Hepatocyte (in vitro differentiated cells): ENCODE measurements at places on chromosomes 5 and 9. TPM values are rescaled to one million over a fixed set of nuclear protein-coding genes. Genes with fewer than 3 reads are reported as not detected.
A peak's percentile ranks its signal among the peaks of the same experiment; 100 is the strongest.

Gene HRH2
- 1.9 and 2.5 TPM in 2 replicates for total RNA-seq

- no peak within 1 kb of the TSS for H3K4me3 ChIP-seq
- H3K27me3 ChIP-seq, result no peaks in the 10 kb centered on the region
- peak within 1 kb of the TSS; percentile 56 for H3K27ac ChIP-seq
- H3K4me1 ChIP-seq, result peaks cover 13% of the 10 kb centered on the region
These were observed at the start of gene TMEM252 for GRCh38 chr9:68540712-68541535. Gene TMEM252 (minus strand): TSS chr9:68540883. CDS start chr9:68540814, 69 bp downstream.

DNA sequence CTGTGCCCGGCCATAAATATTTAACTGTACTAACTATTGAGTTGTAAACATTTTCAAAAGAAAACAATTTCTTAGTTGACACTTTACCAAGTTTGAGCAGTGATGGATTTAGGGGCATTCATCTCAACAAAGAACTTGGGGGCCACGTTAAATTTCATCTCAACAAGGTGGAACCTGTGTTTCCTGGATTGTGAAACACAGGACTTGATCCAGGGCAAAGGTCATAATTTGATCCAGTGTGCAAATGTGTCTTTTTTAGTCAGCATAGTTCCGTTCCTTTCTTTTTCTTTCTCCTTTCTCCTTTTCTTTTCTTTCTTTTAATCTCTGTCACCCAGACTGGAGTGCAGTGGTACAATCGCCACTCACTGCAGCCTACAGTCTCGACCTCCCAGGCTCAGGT, 3.1 kb downstream of the GFRA3 start:
- no peaks in the 10 kb centered on the region for H3K27me3 ChIP-seq
- no peak overlapping the region for H3K4me3 ChIP-seq
- H3K36me3 ChIP-seq, result no peaks in the 10 kb centered on the region
- no peak overlapping the region for H3K27ac ChIP-seq
- H3K4me1 ChIP-seq, result peaks cover 9% of the 10 kb centered on the region

DNA sequence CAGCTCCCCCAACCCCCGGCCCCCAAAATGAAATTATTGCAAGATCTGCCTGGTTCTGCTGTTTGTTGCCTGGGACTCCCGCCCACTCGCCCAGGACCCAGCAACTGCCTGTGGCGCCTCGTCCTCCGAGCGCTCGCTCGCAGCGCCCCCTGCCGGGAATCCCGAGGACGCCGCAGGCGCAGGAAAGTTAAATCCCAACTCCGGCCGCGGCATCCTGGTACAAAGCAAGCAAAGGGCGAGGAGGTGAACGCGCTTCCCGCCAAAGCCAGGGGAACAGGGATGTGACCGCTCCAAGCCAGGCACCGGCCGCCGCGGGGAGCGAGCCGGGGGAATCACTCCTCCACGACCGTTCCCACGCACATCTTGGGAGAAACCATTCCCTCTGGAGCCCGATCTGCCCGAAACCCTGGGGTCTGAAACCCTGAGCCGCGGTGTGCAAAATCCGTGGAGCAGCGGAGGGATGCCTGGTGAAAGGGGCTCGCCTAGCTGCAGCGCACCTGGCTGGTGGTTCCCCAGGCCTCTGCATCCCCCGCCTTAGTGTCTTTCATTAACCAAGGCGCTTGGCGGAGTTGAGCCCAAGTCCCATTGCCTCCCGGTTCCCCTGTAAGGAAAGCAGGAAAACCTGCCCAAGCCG, 1.3 kb downstream of the SEMA5A start:
- H3K27me3 ChIP-seq, result peaks cover 5% of the 10 kb centered on the region
- peak overlapping the region; percentile 67 for H3K27ac ChIP-seq
- H3K4me1 ChIP-seq, result peaks cover 10% of the 10 kb centered on the region

Gene SHOC1
- total RNA-seq, result 0.04 and 0.37 TPM in 2 replicates

Gene GABRP
- 91.4 and 94.1 TPM in 2 replicates for total RNA-seq

- H3K4me3 ChIP-seq, result no peak overlapping the region
- H3K4me1 ChIP-seq, result peaks cover 23% of the 10 kb centered on the region
- no peaks in the 10 kb centered on the region for H3K27me3 ChIP-seq
- H3K27ac ChIP-seq, result peak overlapping the region; percentile 85
- DNase-seq, result peak; percentile 90
These were observed 32.9 kb upstream of the STXBP1 start for GRCh38 chr9:127578952-127579853.

DNA sequence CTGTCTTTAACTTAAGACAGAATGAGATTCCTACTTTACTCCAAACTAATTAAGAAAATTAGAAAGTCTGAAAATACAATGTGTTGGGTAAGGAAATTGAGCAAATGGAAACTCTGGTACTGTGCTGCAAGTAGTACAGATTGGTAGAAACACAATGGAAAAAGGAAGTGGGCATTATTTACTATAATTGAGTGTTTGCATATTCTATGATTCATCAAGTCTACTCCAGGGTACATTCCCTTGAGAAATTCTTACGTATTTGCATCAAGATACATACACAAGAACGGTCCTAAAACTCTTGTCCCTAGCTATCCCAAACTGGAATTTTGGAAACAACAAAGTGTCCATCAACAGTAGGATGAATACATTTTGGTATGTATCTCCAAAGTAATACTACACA, 123.5 kb upstream of the TARS1 start:
- no peak for DNase-seq
- no peaks in the 10 kb centered on the region for H3K27me3 ChIP-seq
- no peaks in the 10 kb centered on the region for H3K36me3 ChIP-seq

Gene SPATA24
- total RNA-seq, result 2.6 and 6.3 TPM in 2 replicates

Gene PCDHB10
- total RNA-seq, result 2.4 and 3.1 TPM in 2 replicates

DNA sequence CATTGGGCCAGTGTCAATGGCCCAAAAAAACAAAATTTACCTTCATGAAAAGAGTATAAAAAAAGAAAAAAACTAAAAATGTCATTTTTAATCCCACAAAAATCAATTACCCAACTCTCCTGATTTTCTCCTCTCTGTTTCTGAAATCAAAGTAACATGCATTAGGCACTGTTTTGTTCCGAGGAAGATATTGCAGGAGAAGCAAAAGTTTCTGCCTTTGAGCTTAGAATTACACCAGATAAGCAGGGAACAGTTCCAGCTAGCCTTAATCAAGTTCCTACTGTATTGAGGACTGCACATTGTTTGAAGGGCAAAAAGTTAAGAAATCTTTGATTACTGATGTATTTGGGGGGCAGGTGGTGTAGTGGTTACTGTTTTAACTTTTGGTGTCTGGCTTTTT, 1.1 kb upstream of the PRKAA1 start:
- H3K4me3 ChIP-seq, result peak overlapping the region; percentile 73
- no peak for DNase-seq
- no peaks in the 10 kb centered on the region for H3K36me3 ChIP-seq
- H3K4me1 ChIP-seq, result peaks cover 26% of the 10 kb centered on the region
- no peaks in the 10 kb centered on the region for H3K27me3 ChIP-seq

GRCh38 chr9:116639251-116639741, 47.8 kb upstream of the TRIM32 start:
- H3K27me3 ChIP-seq, result no peaks in the 10 kb centered on the region
- no peak overlapping the region for H3K27ac ChIP-seq
- H3K4me1 ChIP-seq, result no peaks in the 10 kb centered on the region
- DNase-seq, result no peak

Gene PHF24
- total RNA-seq, result 0.08 and 0.67 TPM in 2 replicates

Gene PCDHA12
- total RNA-seq, result 18.7 TPM in 2 replicates

- H3K4me1 ChIP-seq, result peaks cover 6% of the 10 kb centered on the region
- H3K27ac ChIP-seq, result no peak overlapping the region
- DNase-seq, result no peak
These were observed 417 bp downstream of the GABBR2 start for GRCh38 chr9:98708103-98708932.

Gene LCN9
- total RNA-seq, result 2.2 and 2.6 TPM in 2 replicates

Gene OR1J1
- total RNA-seq, result not detected in 2 replicates

GRCh38 chr5:173826086-173826427, 62.1 kb upstream of the CPEB4 start:
- H3K4me3 ChIP-seq, result no peak overlapping the region
- peaks cover 30% of the 10 kb centered on the region for H3K4me1 ChIP-seq
- peak overlapping the region; percentile 82 for H3K27ac ChIP-seq
- no peak for DNase-seq

Gene IER5L
- 34.5 and 38.0 TPM in 2 replicates for total RNA-seq

DNA sequence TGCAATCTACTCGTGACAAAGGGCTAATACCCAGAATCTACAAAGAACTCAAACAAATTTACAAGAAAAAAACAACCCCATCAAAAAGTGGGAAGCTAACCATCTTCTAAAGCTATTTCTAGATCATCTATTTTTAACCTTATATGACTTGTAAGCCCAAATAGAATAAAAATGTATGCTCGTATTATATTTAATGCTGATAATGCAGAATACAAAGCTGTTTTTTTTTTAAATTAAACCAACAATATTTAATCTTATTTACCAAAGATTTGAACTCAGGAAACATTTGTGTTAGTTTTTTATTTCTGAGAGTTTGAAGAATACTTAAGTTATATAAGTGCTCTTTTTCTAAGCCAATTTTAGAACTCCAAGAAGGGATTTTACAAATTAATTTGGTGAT, 652.1 kb downstream of the LRRC70 start:
- no peaks in the 10 kb centered on the region for H3K27me3 ChIP-seq
- H3K27ac ChIP-seq, result no peak overlapping the region
- no peaks in the 10 kb centered on the region for H3K36me3 ChIP-seq
- no peak overlapping the region for H3K4me3 ChIP-seq
- no peaks in the 10 kb centered on the region for H3K4me1 ChIP-seq

GRCh38 chr9:105850852-105851500, 156.6 kb downstream of the TMEM38B start:
- no peak for DNase-seq
- H3K27ac ChIP-seq, result no peak overlapping the region
- H3K4me1 ChIP-seq, result no peaks in the 10 kb centered on the region
- H3K4me3 ChIP-seq, result no peak overlapping the region
- no peaks in the 10 kb centered on the region for H3K36me3 ChIP-seq

DNA sequence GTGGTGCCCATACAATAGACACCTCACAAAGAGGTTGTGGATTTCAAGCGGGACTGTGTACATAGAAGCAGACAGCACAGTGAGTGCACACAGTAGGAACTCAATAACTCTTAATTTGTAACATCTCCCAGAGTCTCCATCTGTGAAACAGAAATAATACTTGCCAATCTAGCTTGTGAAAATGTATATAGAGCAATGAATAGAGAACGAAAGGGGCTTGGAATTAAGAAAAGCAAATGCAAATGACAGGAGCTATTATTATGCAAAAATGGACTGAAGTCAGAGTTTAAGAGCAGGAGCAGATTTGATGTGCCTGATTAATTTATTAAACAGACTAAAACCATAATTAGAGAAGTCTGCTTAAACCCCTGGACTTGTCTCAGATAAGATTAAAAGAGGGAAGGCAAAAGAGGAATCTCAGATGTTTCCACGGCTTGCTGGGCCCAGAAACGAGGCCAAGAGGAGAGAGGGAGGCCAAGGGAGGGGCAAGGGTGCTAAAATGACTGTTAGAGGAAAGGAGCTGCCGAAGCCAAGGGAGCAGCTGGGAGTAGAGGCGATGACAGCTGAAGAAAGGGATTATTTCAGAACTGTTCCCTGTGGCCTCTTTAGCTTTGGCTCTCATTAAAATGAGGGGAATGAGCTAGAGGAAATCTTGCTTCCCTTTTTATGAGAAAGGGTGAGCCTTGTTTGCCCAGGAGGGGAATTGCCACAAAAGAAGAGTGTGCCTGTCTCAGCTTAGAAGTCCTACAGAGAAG, 72.1 kb downstream of the FEM1C start:
- no peaks in the 10 kb centered on the region for H3K4me1 ChIP-seq
- H3K4me3 ChIP-seq, result no peak overlapping the region
- no peaks in the 10 kb centered on the region for H3K36me3 ChIP-seq
- no peak overlapping the region for H3K27ac ChIP-seq

- no peaks in the 10 kb centered on the region for H3K36me3 ChIP-seq
- peak; percentile 73 for DNase-seq
- H3K27ac ChIP-seq, result peak overlapping the region; percentile 86
- H3K27me3 ChIP-seq, result no peaks in the 10 kb centered on the region
- H3K4me1 ChIP-seq, result peaks cover 4% of the 10 kb centered on the region
These were observed 1.6 kb downstream of the TMEM245 start for GRCh38 chr9:109117856-109118807.

DNA sequence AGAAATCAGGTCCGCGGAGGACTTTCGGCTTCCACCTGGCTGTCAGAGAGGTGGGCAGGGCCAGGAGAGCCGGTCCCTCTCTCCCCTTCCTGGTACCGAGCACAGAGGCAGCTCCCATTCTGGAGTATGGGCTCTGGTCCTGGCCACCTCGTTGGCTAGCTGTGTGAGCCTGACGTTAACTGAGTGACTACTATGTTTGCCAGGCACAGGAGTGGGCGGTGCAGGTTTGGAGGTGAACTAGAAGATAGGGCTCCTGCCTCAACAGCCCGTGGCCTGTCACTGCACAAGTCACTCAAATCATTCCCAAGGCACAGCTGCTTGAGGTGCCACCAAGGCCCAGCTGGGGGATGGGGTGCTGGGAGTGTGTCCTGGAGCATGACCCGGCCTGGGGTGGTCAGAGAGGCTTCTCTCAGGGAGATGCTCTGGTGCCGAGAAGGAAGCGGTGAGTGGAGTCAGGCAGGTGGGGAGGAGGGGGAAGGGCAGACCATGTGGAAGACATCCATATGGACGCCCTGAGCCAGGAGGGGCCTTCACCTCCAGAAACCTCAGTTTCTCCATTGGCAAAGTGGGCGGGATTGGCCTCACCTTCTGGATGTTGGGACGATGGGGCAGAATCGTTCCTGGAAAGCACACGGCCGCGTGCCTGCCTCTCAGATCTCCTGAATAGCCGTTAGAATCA, 39.5 kb downstream of the NCS1 start:
- H3K4me3 ChIP-seq, result no peak overlapping the region
- H3K36me3 ChIP-seq, result no peaks in the 10 kb centered on the region
- no peak for DNase-seq
- no peak overlapping the region for H3K27ac ChIP-seq

Gene NR2F1-AS1
- 8.2 and 8.4 TPM in 2 replicates for total RNA-seq

Gene GARIN3
- not detected in 2 replicates for total RNA-seq

GRCh38 chr9:87886933-87887505, 4.3 kb downstream of the SPATA31E1 start:
- H3K27ac ChIP-seq, result no peak overlapping the region
- DNase-seq, result no peak
- H3K36me3 ChIP-seq, result no peaks in the 10 kb centered on the region
- H3K4me1 ChIP-seq, result no peaks in the 10 kb centered on the region

DNA sequence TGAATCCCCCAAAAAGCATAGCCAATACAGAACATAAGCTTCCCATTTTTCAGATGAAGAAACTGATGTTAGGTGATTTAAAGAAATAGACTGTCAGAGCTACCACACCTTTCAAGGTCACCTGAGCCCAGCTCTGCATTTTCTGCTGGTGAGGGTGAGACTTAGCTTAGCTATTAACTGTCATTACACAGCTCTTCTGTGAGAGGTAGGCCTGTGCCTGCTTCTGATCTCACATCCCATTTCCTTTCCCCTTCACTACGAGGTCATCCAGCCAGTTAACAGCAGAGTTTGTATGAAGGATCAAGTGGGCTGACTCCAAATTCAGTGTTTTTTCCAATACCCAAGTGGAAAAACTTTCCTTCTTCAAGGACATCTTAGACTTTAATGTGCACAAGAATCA, 528.6 kb upstream of the CLINT1 start:
- H3K27ac ChIP-seq, result no peak overlapping the region
- H3K4me3 ChIP-seq, result no peak overlapping the region
- H3K27me3 ChIP-seq, result no peaks in the 10 kb centered on the region
- no peaks in the 10 kb centered on the region for H3K36me3 ChIP-seq

DNA sequence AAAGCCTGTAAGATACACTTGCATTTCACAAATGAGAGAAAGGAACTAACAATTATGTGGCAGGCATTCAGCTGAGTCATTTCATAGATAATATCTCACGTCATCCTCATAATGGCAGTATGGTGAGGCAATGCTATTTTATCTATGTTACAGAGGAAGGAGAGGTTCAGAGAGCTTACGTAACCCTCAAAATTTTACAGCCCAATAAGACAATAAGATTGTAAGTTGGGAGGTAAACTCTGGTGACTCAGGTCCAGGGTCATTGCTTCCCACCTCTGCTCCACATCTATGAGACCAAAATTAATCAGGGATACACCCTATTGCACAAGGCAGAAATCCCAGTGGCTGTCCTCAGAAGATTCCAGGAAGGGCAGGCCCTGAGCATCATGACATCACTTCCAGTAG, 309.7 kb downstream of the NSG2 start:
- H3K27ac ChIP-seq, result peak overlapping the region; percentile 77
- H3K27me3 ChIP-seq, result no peaks in the 10 kb centered on the region
- no peaks in the 10 kb centered on the region for H3K36me3 ChIP-seq
- H3K4me1 ChIP-seq, result peaks cover 6% of the 10 kb centered on the region
- peak; percentile 66 for DNase-seq
